ENCODE measurements at places on chromosomes 13 and 19. TPM values are rescaled to one million over a fixed set of nuclear protein-coding genes. Genes with fewer than 3 reads are reported as not detected.

GRCh38 chr13:109361562-109362289 lies 424.7 kb downstream of the IRS2 start:
- no peaks in the 10 kb centered on the region for H3K36me3 ChIP-seq
- no peak for DNase-seq
- H3K27ac ChIP-seq: no peak overlapping the region

GRCh38 chr13:32224916-32225315 lies 90.2 kb downstream of the ZAR1L start:
- H3K36me3 ChIP-seq: no peaks in the 10 kb centered on the region

GRCh38 chr13:99327761-99328160 lies 20.6 kb upstream of the GPR183 start:
- no peaks in the 10 kb centered on the region for H3K4me1 ChIP-seq
- DNase-seq: no peak
- no peaks in the 10 kb centered on the region for H3K27me3 ChIP-seq
- H3K36me3 ChIP-seq: no peaks in the 10 kb centered on the region
- H3K4me3 ChIP-seq: no peak overlapping the region

DNA sequence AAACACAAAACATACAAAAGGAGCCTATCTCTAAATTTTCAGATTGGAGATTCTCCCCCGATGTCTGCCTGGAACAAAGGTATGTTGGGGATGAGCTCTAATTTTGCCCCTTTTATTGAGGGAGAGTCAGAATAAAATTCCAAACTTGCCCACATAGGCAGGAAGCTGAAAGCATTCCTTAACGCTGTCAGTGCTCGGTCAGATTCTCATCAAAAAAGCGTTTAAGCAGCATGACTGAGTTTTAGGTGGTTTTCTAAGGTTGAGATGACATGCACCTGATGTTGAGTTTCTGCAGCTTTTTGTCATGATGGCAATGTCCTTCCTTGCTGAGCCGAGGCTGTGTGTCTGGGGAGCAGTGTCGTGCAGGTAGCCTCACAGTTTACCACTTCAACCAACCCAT lies 48.4 kb upstream of the MEDAG start:
- H3K27me3 ChIP-seq: peaks cover 8% of the 10 kb centered on the region
- H3K4me1 ChIP-seq: peaks cover 10% of the 10 kb centered on the region
- no peak for DNase-seq
- H3K36me3 ChIP-seq: no peaks in the 10 kb centered on the region
- no peak overlapping the region for H3K27ac ChIP-seq
- H3K4me3 ChIP-seq: no peak overlapping the region

- no peaks in the 10 kb centered on the region for H3K27me3 ChIP-seq
- peaks cover 44% of the 10 kb centered on the region for H3K4me1 ChIP-seq
- no peak overlapping the region for H3K4me3 ChIP-seq
- H3K36me3 ChIP-seq: no peaks in the 10 kb centered on the region
- peak; percentile 65 for DNase-seq
Observed at GRCh38 chr19:47099576-47100050, 14.0 kb downstream of the ZC3H4 start.

DNA sequence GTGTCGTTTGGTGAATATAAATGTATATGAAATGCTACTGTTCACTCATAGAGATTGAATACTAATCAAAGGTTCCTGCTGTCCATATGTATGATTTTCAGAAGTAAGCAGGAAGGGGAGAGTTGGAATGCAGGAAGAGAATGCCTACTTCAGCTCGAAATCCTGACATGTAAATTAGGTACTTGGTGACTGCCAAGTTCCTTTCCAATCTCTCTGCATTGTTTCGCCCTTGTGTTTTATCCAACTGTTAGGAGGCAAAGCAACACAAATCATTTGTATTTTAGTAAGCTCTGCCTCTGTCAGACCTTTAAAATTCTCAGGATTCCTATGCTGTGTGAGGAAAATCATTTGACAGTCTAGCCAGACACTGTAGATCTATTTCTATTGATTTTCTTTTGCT lies 9.0 kb downstream of the STARD13 start:
- H3K27me3 ChIP-seq: no peaks in the 10 kb centered on the region
- DNase-seq: no peak
- H3K36me3 ChIP-seq: no peaks in the 10 kb centered on the region
- no peak overlapping the region for H3K27ac ChIP-seq
- no peaks in the 10 kb centered on the region for H3K4me1 ChIP-seq
- no peak overlapping the region for H3K4me3 ChIP-seq

- no peaks in the 10 kb centered on the region for H3K27me3 ChIP-seq
- DNase-seq: peak; percentile 73
- no peaks in the 10 kb centered on the region for H3K4me1 ChIP-seq
- H3K4me3 ChIP-seq: no peak overlapping the region
Observed at GRCh38 chr13:40682449-40683240, 16.2 kb upstream of the FOXO1 start.

DNA sequence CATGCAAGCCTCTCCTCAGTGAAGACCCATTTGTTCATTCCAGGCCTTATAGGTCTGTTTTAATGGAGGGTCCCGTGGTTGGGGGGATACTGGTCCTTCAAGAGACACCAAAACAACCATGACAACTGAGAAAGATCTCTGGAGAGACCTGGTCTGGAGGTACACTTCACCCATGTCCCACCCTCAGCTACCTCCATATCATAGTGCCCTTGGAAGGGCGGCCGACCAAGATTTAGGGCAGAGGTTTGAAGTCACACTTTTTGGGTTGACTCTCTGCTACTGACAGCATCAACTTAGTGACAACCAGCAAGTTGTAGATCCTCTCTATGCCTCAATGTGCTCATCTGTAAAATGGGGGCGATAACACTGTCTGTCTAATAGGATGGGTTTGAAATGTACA lies 177.3 kb downstream of the TSHZ3 start:
- no peak overlapping the region for H3K27ac ChIP-seq
- H3K36me3 ChIP-seq: no peaks in the 10 kb centered on the region
- DNase-seq: no peak
- no peaks in the 10 kb centered on the region for H3K4me1 ChIP-seq

DNA sequence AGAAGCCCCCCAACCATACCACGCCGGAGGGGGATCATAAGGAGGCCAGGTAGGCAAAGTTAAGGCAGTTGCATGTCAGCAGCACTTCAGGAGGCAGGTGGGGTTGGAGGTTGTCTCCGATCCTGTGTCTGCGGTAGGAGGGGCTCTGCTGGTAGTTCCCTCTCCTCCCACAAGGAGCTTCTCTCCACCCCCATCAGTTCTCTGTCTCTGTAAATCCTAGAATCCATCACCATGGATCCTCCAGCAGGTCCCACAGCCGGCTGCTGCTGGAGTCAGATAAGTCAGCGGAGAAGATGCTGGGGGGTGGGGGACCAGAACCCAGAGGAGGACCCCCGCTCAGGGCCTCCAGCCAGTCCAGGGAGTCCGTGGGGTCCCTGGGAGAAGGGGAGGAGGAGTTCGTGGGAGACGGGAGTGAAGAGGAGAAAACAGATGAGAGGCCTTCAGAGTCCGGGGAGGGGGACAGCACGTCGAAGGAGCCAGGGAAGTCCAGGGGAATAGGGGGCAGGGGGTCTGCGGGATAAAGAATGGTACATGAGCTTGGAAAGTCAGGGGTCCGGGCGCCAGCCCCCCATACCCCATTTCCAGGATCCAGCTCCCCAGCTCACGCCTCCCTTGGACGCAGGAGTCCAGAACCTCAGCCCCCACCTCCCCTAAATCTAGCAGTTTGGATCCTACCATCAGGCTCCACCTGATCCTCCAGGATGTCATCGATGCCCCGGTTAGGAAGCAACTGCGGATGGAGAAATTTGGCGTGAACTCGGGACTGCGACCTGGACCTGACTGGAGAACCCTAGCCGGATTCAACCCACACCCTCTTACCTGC lies 6.3 kb downstream of the MAMSTR start:
- no peak overlapping the region for H3K27ac ChIP-seq
- H3K27me3 ChIP-seq: no peaks in the 10 kb centered on the region
- H3K36me3 ChIP-seq: no peaks in the 10 kb centered on the region
- DNase-seq: peak; percentile 74
- H3K4me3 ChIP-seq: peak overlapping the region; percentile 75

The ZNF132 gene
- 1.0 TPM for total RNA-seq

The PLA2G4C gene
- not detected for total RNA-seq

The SLC1A6 gene
- 15.0 TPM for total RNA-seq

The CEBPA gene
- total RNA-seq: 2.9 TPM

The KLK12 gene
- total RNA-seq: not detected

All from neural progenitor cell (in vitro differentiated cells).